ENCODE measurements at places on chromosomes 7 and 10. TPM values are rescaled to one million over a fixed set of nuclear protein-coding genes. Genes with fewer than 3 reads are reported as not detected.

DNA sequence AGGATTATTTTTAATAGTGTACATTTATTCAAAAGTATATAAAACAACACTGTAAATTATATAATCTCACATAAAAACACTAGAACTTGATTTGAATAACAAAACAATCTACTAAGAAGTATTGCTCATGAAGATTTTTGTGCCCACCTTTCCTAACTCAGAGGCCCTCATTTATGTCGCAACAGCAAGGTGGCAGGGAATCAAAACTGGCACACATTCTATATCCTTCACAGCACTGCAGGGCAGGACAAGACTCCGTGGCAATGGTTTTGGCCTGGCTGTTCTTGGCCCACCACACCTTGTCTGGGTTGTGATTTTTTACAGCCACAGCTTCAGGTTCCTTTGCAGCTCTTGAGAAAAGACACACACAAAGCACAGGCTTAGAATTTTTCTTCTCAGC, 3.4 kb upstream of the CUZD1 start:
- DNase-seq = no peak

GRCh38 chr7:36535866-36536664, 146.4 kb downstream of the ANLN start:
- no peak for DNase-seq

ZRANB1 gene
- 24.1 TPM for total RNA-seq

GRCh38 chr10:33627611-33628010, 293.1 kb upstream of the NRP1 start:
- no peak for DNase-seq

GRCh38 chr10:116094356-116094755, 178.7 kb downstream of the GFRA1 start:
- no peak for DNase-seq

VSTM2A gene
- not detected for total RNA-seq

GRCh38 chr10:78955206-78955605, 113.6 kb upstream of the ZMIZ1 start:
- no peak for DNase-seq

DNA sequence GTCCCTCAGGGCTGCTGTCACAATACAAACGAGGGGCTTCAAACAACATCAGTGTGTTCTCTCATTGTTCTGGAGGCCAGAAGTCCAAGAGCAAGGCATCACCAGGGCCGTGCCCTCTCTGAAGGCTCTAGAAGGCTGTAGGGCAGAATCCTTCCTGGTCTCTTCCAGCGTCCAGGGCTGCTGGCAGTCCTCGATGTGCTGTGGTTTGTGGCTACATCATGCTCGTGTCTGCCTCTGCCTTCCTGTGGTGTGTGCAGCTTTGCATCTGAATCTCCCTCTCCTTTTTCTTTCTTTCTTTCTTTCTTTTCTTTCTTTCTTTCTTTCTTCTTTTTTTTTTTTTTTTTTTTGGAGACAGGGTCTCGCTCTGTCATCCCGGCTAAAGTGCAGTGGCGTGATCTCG, 103.5 kb downstream of the INSYN2A start:
- DNase-seq = no peak

GRCh38 chr10:73743327-73743904, 756 bp upstream of the SEC24C start:
- DNase-seq = no peak

DNA sequence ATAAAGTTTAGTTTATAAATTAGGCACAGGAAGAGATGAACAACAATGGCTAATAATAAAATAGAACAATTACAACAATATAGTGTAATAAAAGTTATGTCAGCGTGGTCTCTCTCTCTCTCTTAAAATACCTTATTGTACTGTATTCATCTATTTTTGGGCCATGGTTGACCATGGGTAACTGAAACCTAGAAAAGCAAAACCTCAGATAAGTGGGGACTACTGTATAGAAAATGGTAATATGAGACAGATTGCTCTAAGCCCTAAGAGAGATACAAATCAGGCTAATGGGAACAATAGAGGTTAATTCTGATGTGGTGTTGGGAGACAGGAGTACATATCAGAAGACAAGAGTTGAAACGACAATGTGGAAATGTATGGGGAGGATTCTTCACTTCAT, 86.2 kb downstream of the ZNF365 start:
- no peak for DNase-seq

PIP gene
- not detected for total RNA-seq

SORBS1 gene
- total RNA-seq = 3.9 TPM

- no peak for DNase-seq
These were observed 213.7 kb downstream of the GLI3 start for GRCh38 chr7:42023262-42023661.

DNA sequence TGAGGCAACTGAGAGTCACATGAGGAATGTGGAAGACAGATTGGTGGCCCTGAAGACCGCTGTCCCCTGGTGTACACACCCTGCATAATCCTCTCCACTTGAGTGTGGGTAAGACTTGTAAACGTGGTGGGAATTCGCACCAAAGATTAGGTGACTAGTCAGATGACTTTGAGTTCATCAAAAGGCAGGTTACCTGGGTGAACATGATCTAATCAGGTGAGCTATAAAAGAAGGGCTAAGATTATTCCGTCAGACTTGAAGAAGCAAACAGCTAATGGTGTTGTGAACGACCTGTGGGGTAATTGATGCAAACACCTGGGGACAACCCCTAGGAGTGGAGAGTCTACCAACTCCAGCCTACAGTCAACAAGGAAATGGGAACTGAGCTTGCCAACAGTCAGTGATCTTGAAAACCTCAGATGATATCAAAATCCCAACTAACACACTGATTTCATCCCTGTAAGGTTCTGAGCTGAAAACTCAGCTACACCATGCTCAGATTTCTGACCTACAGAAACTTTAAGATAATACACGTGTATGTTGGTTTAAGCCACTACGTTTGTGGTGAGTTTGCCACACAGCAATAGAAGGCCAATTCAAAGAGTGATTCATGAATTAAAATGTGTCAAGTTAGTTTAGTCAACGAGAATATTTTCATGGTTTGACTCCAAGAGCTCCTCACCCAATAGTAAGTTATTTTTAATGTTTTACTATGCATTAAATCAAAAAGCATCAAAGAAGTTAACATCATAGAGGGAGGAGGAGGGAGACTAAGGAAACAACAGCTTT, 16.7 kb downstream of the PRTFDC1 start:
- no peak for DNase-seq

GRCh38 chr7:28435732-28436378, 23.5 kb downstream of the CREB5 start:
- no peak for DNase-seq

DNA sequence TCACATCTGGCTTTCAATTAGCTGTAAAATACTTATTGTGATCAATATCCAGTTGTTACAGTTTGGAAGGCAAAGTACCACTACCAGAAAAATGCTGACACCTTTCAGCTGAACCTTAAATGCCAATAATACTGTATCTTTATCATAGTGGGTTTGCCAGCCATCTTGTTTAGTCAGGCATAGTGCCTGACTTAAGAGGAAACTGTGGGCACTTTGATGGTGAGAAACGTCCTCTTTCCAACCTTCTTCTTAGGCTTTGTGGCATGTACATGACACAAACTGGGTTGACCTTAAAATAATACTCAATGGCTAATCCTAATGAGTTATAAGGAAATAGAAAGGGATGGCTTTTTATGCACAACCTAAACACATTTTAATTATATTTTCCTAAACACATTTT, 52.3 kb upstream of the PRR15 start:
- DNase-seq = no peak

GRM8 gene
- 0.21 TPM for total RNA-seq

DNA sequence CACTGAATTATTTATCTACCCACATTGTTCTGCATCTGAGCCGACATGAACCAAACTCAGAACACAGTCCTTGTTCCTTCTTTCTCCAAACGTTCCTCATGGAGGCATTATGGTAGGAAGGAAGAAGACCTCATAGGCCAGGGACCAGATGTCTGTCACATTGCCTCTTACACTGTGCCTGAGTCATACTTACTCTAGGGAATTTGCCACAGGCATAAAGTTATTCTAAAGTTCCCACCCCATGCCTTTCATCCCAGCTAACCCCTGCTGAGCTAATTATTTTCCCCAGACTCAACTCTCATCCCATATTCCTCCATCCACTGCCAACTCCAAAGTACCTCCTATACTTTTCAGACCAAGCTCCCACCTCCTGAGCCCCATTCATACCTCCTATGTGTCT, 21.2 kb downstream of the MAT1A start:
- no peak for DNase-seq

- DNase-seq = no peak
These were observed 435.8 kb downstream of the MDFIC start for GRCh38 chr7:115357703-115357999.

DNA sequence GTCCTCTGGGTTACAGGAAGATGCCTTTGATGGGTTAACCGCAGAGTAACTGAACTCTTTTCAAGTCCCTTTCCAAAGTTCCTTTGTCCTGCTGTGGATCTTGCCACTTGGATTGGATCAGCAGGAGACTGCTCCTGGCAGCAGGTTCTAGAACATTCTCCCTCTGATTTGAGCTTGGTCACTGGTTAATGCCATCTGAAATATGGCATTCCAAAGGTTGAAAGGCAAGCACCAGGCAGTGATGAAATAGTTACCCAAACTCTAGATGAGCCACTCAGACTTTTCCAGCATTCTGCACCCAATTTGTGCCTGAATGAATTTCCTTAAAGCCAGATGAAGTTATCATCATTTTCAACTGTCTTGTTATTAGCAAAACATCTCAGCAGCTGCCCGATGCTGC, 343.9 kb downstream of the RNLS start:
- DNase-seq = no peak

ELMO1 gene
- total RNA-seq = 33.7 TPM

GRCh38 chr7:70457482-70457881, 674.5 kb upstream of the GALNT17 start:
- DNase-seq = no peak

ADAM8 gene
- 0.46 TPM for total RNA-seq

- peak; percentile 86 for DNase-seq
These were observed 67.8 kb downstream of the NAMPT start for GRCh38 chr7:106216923-106217542.

GRCh38 chr10:15137036-15137359, 31.5 kb downstream of the NMT2 start:
- no peak for DNase-seq
